ENCODE measurements at places on chromosomes 5 and 9.
A peak's percentile ranks its signal among the peaks of the same experiment; 100 is the strongest.

DNA sequence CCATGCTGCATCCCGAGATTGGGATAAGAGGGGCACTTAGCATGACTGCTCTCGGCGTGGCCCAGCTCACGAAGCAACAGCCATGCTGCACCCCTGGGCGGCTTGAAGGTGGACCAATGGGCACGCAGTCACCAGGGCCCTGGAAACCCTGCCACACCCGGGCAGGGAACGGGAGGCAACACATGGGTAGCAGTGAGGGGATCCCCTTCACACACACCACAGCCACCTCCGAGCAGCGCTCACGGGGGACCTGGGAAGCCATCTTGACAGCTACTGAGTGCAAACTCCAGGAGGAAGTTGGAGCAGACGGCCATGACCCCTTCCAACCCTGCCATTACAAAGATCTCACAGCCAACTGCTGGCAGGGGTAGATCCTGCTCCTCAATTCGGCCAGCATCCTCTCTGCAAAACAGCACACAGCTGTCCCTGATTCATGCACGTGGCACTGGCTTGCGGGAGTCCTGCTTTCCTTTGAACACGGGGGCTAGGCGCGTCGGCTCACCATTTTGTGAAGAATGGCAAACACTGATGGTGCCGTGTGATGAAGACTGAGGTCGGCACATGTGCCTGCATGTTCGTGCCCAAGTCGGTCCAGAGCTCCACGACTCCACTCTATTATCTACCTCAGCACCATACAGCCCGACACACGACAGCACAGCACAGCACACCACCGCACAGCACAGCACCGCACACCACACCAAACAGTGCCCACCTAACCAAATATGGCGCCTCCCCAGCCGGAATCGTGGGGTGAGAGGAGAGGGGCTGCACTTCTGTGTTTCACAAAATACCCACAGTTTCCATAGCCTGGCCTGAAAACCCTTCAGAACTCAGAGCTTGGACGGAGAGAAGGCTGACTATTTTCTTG lies 5.0 kb downstream of the UBAC1 start:
- no peak for DNase-seq

GRCh38 chr5:21254161-21254560 lies 1266.2 kb upstream of the CDH18 start:
- DNase-seq, result no peak

- DNase-seq, result no peak
These were observed 515.8 kb downstream of the KDM4C start for GRCh38 chr9:7273575-7273974.

- DNase-seq, result no peak
These were observed 15.0 kb upstream of the GPX3 start for GRCh38 chr5:151005187-151005949.

GRCh38 chr5:83512061-83512745 lies 40.7 kb downstream of the VCAN start:
- DNase-seq, result no peak

DNA sequence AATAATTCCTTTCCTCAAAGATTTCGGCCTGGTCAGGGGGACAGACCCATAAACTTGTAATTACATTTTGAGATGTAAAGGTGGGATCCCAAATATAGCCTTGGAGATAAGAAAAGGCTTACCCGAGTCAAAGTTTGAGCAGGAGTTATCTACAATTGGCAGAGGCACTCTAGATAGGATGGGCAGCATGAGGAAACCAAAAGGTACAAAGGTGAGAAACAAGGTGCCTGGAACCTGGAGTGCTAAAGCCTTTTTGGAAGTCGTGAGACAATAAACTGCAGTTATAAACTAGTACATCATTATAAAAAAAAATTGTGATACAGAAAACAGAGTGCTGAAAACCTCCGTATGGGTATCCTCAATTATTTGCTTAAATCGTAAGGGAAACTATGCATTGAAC lies 212.4 kb downstream of the EFNA5 start:
- no peak for DNase-seq

- DNase-seq, result peak; percentile 20
These were observed 35.6 kb downstream of the PTCD2 start for GRCh38 chr5:72355706-72356299.

GRCh38 chr5:56814361-56814962 lies 887 bp upstream of the MAP3K1 start:
- no peak for DNase-seq

- DNase-seq, result no peak
These were observed 141.0 kb downstream of the SSBP2 start for GRCh38 chr5:81609810-81610375.

DNA sequence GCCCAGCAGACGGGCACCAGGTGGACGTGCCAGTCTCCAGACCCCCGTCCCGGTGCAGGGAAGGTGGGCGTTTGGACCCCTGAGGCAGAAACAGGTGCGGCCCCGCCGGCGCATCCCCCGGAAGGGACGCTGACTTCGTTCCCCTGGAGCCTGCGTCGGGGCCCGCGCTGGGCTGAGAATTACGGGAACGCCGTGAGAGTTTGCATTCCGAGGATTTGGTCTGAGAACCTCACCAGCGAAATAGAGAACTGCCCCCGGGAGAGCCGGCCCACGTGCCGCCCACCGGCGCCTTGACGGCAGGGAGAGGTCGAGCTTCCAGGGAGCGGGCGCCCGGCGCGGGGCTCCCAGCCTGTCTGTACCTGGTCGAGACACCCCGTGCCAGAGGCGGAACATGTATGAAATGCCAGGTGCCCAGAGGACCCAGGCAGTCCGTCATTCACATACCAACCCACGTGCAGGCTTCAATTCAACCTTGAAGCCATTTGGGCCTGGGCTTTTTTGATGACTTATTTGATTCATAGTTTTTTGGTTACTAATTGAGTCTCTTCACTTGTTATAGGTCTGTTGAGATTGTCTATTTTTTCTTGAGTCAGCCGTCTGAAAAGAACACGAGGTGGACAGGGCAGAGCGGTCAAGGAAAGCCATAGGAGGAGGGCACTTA lies 877 bp upstream of the CAMSAP1 start:
- DNase-seq, result no peak

DNA sequence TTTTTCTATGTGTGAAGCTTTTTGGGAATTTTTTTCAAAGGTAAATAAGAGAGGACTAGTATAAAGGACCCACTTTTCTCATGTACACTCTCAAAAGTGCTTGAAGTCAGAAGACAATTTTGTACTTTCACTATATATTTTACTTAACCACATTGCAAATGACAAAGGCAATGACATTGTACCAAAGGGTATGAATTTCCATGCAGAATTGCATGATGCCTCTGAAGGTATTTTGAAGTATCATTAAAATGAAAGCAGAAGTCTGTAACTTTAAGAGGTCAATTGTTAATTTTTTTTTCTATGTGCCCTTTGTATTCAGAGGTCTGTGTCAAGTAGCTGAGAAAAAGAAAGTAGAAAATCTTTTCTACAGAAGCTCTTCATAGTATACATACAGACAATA lies 84.7 kb downstream of the ST8SIA4 start:
- no peak for DNase-seq

GRCh38 chr5:143923634-143924266 lies 111.8 kb downstream of the HMHB1 start:
- no peak for DNase-seq
